ENCODE measurements at places on chromosomes 6 and 20. TPM values are rescaled to one million over a fixed set of nuclear protein-coding genes. Genes with fewer than 3 reads are reported as not detected.

HLA-DQA2 gene
- not detected for total RNA-seq

LY6G6F gene
- 0.56 TPM for total RNA-seq

- DNase-seq: no peak
Measured at GRCh38 chr6:125014661-125014957, 52.4 kb downstream of the RNF217 start.

DNA sequence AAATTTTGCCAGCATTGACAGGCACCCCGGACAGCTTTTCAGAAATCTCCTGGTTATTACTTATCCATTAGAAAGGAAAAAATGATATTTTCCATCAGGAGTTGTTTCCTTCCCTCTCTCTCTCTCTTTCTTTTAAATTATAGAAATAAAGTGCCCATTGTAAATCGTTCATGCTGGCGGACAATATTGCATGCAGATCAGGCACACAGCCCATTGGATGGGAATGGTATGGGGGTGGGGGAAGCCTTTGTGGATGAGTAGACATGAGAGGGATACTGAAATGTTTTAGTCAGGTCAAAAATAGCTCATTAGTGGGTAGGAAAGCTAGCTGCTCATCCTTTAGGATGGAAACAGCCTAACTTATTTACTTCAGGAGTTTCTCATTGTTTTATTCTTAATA lies 764.9 kb upstream of the MMS22L start:
- DNase-seq: no peak
